Foreskin keratinocyte (primary cell): ENCODE measurements at places on chromosomes 12 and 14.

GRCh38 chr14:65808390-65808789 is 395.9 kb downstream of the FUT8 start:
- no peak for DNase-seq

DNA sequence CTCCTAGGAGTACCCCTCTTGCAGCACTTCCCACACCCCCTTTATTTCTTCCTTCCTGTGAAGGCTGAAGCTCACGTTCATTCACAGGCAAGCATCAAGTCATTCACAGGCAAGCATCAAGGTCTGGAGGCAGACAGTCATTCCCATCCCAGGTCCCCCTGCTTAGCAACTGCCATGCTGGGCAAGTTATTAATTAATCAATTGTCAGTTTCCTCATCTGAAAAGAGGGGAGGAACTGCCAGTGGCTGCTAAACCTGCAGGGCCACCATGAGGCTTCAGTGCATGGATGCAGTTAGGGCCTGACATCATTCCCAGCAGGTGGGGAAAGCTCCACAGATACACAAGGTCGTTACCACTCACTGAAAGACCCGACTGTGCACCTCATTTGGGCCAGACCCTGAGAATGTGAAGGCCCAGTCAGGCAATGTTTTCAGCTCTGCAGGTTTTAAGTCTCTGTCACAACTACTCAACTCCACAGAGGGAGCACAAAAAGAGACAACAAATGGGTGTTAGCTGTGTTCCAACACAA is 85.0 kb upstream of the GPR68 start:
- DNase-seq = no peak

- DNase-seq = no peak
Measured at GRCh38 chr12:119475650-119476049, 117.9 kb upstream of the TMEM233 start.

- no peak for DNase-seq
Measured at GRCh38 chr12:93868771-93869170, 191.6 kb downstream of the CRADD start.

DNA sequence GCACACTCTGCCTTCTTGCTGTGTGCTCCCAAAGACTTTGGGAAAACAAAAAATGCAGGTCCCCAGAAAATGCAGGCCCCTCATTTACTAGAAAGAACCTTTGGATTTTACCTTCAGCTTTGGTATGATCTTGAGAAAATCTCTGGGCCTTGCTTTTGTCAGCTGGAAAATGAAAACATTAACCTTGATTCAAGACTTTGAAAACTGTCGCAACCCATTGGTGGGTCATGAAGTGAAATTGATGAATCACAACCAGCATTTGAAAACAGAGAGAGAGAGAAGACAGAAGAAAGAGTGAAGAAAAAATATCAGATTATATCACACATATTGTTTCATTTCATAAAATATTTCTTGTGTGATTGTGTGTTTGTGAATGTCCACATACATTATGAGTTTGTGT is 322.5 kb downstream of the ZFP36L1 start:
- no peak for DNase-seq

GRCh38 chr14:67487937-67488893 is at the start of gene TMEM229B:
TMEM229B (minus strand) TSS chr14:67488721; CDS start chr14:67473923, 14,798 bp downstream.
- no peak for DNase-seq

DNA sequence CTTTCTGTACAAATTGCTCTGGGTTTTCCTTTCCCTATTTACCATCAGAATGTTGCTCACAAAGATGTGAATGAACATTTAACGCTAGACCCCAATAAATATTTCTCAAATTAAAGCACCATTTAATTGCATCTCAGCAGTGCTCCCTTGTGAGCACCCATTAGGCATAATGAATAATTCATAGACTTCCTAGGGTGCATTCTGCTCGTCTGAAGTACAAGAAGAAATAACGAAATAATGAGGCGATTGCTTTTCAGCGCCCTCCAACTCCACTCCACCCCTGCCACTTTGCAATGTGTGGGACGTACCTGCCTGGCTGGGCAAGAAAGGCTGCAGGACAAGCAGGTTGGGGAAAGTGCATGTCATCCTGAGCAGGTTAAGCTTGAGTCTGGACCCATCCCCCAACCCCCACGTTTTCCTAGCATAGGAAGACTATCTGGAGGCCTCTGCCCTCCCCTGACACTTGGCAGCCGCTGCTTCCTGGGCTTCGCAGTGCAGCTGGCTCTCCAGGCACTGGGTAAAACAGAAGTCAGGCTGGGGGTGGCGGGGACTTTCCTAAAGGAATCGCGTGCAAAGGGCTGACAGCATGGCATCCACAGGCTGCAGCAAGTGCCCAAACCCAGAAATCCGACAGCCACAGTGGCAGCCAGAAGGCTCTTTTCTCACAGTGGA is 253.7 kb downstream of the DUSP6 start:
- no peak for DNase-seq

DNA sequence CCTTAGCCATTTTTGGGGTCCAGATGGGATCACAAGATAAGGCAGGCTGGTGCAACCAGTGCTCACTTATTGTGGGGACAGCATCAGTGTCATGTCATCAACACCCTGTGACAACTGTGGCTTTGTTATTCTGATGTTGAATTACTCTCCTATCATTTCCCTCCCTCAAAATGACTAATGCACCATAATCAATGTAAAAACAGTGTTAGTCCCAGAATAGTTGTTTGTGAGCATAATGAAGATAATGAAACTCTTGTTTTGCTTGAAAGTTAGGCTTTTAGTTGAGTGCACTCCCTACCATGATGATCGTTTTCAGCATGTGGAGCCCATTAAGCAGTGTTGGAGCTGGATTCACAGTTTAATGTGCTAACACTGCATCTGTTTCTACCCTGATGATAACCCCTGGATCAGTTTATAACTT is 151.4 kb downstream of the TMTC2 start:
- DNase-seq = no peak

GRCh38 chr12:85092814-85093370 is 56.7 kb downstream of the LRRIQ1 start:
- DNase-seq = peak; percentile 80

GRCh38 chr14:80049055-80049454 is 162.2 kb downstream of the DIO2 start:
- no peak for DNase-seq

- peak; percentile 81 for DNase-seq
Measured at GRCh38 chr14:23137813-23138535, 18.9 kb upstream of the CEBPE start.

GRCh38 chr12:52740584-52740983 is 36.6 kb downstream of the KRT76 start:
- no peak for DNase-seq

DNA sequence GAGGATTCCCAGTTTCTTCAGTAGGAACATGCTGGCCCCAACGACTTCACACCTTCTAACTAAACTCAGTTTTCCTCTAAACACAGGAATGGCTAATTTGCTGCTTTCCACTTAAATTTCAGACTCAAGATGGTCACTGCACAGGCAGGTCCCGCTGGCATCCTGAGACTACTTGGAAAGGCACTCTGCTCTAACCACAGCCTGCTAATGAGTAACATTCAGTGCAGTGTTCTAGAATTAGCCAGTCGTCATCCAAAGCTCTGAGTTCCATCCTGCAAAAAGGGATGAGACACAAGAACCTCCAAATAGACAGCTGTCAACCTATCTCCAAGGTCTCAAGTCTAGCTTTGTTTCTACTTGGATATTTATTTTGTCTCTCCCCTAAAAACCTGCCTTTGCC is 6.0 kb downstream of the CCDC92 start:
- DNase-seq = no peak
